ENCODE measurements at places on chromosomes 13 and 19.

- no peak for DNase-seq
These were observed 17.7 kb downstream of the CERS1 start for GRCh38 chr19:18878058-18878797.

- DNase-seq, result no peak
These were observed 19.2 kb downstream of the SIPA1L3 start for GRCh38 chr19:37926255-37926654.

- no peak for DNase-seq
These were observed 841 bp upstream of the ZC3H13 start for GRCh38 chr13:46053162-46054012.

DNA sequence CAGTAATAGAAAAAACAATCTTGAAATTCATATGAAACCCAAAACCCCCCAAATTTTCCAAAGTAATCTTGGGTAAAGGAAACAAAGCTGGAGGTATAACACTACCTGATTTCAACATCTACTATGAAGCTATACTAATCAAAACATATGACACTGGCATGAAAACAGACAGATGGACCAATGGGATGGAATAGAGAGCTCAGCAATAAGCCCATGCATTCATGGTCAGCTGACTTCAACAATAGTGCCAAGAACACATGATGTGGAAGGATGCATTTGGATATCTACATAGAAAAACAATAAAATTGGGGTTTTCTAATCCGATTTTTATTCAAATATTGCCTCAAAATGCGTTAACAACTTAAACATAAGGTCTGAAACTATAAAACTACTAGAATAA lies 32.2 kb upstream of the ZNF766 start:
- DNase-seq, result no peak

DNA sequence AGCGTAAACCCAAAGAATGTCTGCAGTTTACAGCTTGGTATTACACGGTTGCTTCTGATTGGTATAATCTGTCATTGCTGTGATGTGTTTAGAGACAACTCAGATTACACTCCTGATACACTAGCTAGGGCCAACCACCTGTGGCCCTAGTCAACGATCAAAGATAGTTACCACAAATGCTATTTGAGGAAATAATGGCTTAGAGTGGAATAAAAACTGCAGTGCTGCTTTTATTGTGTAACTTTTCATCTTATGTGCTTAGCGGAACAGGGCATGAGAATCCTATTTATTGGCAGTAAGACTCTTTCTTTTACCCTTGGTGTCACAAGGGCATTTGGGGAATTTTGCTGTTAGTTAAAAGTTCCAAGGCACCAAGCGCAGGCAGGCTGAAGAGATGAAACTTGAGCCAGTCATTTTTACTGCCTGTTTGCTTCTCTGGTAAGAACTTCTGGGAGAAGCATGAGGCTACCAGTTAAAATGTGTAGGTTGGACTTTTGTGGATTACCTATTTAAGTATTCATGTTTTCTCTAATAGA lies 363.3 kb downstream of the KCNRG start:
- DNase-seq, result no peak

Data from CD4-positive, alpha-beta T cell treated with Interleukin-21 for 1 hour (primary cell).